ENCODE measurements at places on chromosomes 2 and 18. TPM values are rescaled to one million over a fixed set of nuclear protein-coding genes. Genes with fewer than 3 reads are reported as not detected.

Gene RASGRP3
- 2.5 TPM for total RNA-seq

Gene FEV
- not detected for total RNA-seq

Gene SOCS6
- 33.3 TPM for total RNA-seq

Gene ARHGAP15
- total RNA-seq: not detected

Gene TCF23
- total RNA-seq: not detected

Gene ABCG5
- not detected for total RNA-seq

Gene MAIP1
- 30.7 TPM for total RNA-seq

Gene ZNF521
- total RNA-seq: 9.9 TPM

Gene GAL3ST2
- total RNA-seq: 0.85 TPM
